ENCODE measurements at places on chromosomes 1 and 21.

GRCh38 chr1:167776616-167777268 is 55.0 kb downstream of the MPZL1 start:
- no peak for DNase-seq

GRCh38 chr1:244672946-244673682 is 20.2 kb downstream of the DESI2 start:
- no peak for DNase-seq

DNA sequence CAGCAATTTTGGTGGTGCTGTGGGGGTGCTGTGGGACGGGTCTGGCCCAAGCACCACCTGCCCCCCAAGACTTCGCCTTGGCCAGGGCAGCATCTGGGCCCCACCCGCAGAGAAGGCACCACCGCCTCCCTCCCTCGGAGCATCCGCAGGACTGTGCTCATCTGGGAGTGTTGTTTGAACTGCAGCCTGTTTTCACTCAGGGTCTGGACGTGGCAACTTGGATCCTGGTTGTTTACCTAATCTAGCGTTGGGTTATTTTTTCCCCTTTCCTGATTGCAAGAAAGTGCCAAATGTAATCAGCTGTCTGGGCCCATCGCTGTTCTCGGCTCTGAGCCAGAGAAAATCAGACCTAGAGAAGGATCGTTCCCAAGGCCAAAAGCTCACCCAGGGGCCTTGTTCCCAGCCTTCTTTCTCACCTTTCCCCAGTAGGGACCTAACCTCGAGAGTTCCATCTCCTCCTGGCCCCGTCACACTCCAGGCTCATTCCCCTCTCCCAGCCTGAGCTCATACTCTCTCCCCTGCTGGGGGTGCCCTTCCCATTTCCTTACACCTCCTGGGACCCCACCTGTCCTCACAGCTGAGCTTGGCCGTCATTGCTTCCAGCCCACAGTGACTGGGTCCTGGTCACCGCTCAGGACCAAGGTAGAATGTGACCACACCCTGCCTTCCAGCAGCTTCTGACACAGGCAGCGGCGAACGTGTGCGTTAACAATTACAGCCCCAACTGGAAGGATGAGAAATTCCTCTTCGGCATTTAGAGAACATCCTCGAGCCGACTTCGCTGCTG is 72.0 kb upstream of the FAM20B start:
- DNase-seq = no peak

- DNase-seq = no peak
These were observed 32.6 kb downstream of the LRP8 start for GRCh38 chr1:53295295-53295694.

DNA sequence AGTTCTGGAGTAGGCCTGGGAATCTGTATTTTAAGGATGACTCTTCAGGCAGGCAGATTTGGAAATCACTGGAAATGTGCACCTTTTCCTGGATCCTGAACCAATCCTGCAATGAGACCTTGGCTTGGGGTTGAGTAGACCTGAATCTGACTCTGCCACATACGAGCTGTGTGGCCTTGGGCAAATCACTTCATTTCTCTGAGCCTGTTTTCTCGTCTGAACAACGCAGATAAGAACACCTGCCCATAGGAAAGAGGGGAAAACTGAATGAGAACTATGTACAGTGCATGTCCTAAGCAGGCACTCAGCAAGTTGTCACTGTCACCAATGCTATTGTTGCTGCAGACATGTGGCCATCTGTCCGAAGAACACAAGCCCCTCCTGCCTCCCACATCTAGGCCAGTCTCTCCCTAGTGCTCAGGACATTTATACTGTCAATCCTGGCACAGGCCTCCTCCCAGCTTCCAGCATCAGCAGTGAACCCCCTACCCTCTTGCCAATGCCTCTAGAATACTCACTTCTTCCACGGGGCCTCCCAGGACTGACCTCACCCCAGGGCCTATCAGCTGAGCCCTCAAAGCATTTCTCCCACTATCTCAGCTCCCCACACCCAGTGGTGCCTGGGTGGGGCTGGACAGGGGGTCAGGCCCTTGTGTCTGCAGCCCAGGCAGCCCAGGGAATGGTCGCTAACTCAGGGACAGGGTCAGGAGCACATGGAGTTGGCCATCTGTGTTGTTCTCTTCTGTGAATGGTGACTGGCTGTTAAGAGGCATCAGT is 88.8 kb upstream of the ZBTB40 start:
- DNase-seq = no peak

DNA sequence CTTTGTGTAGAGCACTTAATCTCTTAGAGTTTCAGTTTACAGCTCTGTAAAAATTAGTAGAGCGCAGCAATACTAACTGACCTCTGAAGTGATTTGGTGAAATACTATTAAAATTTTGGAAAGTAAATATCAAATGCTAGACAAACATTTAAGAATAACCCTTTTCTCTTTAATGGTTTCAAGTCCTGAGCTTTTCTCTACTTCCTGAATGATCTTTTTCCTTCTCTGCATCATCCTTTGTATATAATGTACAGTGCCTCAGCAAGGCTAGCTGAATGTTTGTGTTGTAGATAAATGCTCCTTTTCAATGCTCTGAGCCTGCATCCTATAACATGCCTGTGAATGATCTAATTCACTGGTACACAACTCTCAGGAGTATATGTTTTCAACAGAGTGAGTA is 272.9 kb downstream of the ADGRL2 start:
- no peak for DNase-seq

- DNase-seq = no peak
These were observed 104.8 kb downstream of the PSMG1 start for GRCh38 chr21:39078322-39079065.

DNA sequence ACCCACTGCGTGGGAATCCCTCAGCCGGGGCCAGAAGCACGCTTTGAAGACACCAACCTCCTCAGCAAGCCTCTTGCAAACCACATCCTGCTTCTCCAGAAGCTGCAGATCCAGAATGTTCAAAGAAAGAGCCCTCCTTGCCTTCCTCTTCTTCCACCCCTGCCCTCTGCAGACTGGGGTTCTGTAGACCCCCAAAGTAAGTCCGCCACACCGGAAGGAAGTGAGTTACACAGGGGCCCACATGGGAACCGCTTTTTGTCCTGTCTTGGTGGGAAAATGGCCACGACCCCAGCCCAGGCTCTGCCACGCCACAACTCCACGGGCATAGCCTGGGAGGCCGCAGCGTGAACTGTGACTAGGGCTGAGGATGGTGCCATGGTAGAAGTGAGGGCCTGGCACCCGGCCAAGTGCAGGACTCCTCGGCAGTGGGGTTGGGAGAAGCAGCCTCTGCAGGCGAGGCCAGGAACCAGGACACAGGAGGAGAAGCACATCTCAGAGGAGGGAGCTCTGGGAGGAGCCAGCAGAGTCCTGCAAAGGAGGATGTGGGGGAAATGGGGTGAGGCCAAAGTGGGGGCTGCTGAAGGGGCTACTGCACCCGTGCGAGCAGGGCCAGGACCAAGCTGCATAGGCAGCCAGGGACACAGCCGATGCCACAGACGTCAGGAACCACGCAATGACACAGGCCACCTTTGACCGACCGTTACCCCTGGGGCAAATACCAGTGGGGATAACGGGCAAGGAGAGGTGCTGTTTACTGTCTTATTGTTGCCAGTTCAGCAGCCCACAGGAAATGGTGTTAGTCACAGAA is 30.9 kb downstream of the PDE9A start:
- peak; percentile 13 for DNase-seq

DNA sequence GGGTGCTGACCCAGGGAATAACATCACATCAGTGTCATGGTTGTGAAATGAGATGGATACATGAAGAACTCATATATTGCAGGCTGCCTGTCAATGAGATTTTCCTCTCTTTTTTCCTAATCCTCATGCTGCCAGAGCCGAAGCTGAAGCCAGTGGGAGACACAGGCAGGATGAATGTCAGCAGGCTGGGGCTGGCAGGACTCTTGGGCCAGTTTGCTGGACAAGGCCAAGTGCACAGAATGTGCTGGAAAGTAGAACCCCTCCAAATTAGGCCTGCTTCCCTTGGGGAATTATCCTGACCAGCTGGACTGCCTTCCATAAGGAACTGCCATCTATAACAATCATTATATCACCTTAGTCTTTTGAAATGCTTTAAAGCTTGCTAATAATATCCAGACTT is 31.4 kb downstream of the SLC44A3 start:
- DNase-seq = no peak

- DNase-seq = no peak
These were observed 182.9 kb downstream of the ZNF281 start for GRCh38 chr1:200226969-200227303.

DNA sequence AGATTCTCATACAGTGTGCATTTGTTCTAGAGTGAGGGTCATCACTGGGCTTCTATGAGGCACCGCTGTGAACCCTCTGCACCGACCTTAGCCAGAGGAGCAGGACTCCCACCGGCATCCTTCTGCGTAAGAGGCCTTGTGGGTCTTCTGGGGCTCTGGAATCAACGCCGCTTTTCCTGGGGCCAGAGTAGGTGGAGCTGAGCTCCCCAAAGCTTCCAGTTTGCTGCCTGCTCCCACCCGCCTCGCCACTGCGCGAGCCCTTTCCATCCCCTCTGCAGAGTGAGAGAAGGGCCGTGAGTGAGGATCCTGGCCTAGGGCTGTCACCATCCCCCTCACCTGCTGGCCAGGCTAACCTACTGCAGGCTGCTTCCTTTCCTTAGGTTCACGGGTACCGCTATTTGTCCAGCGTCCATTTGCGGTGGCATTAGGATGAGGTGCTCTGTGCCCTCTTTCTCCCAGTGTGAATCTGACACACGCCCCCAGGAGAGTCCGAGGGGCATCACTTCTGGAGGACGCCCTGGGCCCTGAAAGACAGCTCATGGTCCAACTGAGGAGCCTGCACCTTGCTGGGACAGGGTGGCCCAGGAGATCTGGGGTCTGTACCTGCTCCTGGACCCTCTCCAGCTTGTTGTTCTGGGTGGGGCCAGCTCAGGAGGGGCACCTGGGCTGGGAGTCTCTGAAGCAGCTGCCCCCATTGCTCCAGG is 36.2 kb downstream of the UMODL1 start:
- no peak for DNase-seq

- DNase-seq = no peak
These were observed 23.2 kb downstream of the OR13G1 start for GRCh38 chr1:247656221-247656875.

All from activated T-cell treated with anti-CD3 and anti-CD28 coated beads for 24 hours (primary cell).